ENCODE measurements at places on chromosomes 5 and 9. TPM values are rescaled to one million over a fixed set of nuclear protein-coding genes. Genes with fewer than 3 reads are reported as not detected.

Gene SH3TC2
- total RNA-seq = 0.33 TPM

Gene GLDC
- total RNA-seq = 4.0 TPM

Gene GOLGA2
- 69.6 TPM for total RNA-seq

DNA sequence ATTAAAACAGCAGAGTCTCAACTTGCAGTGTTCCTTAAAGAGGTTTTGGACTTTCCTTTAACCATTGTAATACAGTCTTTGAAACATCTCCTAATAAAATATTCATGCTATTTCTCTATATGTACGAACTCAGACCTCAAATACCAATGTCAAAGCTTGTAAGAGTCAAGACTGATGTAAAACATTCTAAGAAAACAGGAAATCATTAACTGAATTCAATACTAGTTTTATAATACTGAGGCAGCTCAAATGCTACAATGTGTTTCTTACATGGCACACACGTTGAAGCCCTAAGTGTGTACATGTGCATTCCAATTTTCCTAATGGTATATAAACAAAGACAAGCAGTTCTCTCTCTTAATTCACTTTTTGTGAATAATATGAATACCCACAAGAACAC is 11.6 kb downstream of the PSIP1 start:
- no peaks in the 10 kb centered on the region for H3K27me3 ChIP-seq
- no peak overlapping the region for H3K27ac ChIP-seq
- no peaks in the 10 kb centered on the region for H3K36me3 ChIP-seq

DNA sequence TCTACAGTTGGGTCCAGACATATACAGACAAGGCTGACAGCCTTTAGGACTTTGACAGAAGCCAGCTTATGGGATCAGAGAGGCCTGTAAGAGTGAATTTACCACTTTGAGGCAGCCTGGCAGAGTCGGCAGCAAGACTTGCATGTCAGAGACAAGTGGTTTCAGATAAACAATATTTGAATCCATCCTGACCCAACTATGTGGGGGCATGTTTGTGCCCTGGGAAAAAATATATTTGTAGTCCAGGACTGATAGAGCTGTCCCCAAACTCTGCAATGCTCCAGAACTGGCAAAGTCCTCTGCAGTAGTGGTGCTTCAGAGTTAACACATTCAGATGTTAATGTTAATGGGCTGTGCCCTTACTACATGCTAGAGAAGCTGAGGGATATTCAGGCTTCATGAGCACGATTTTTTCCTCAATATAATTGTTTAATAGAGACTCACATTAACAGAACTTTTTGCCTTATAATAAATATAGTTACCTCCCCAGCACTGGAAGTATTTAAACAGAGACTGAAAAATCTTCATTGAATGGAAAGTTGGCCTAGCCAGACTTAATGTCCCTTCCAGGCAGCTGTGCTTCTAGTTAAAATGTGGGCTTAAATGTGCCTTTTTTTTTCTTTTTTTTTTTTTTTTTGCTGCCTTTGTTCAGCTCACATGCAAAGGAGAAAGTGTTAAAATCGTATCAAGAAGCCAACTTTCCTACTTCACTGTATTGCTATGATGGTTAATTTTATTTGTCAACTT is 42.9 kb downstream of the FEM1C start:
- no peaks in the 10 kb centered on the region for H3K27me3 ChIP-seq
- no peaks in the 10 kb centered on the region for H3K4me1 ChIP-seq
- H3K27ac ChIP-seq = no peak overlapping the region
- H3K4me3 ChIP-seq = no peak overlapping the region
- no peak for DNase-seq

GRCh38 chr9:4243113-4243512 is 56.8 kb downstream of the GLIS3 start:
- H3K4me3 ChIP-seq = no peak overlapping the region
- no peaks in the 10 kb centered on the region for H3K36me3 ChIP-seq
- H3K27me3 ChIP-seq = no peaks in the 10 kb centered on the region
- no peaks in the 10 kb centered on the region for H3K4me1 ChIP-seq
- no peak overlapping the region for H3K27ac ChIP-seq
